ENCODE measurements at places on chromosomes 13 and 19.
A peak's percentile ranks its signal among the peaks of the same experiment; 100 is the strongest.

DNA sequence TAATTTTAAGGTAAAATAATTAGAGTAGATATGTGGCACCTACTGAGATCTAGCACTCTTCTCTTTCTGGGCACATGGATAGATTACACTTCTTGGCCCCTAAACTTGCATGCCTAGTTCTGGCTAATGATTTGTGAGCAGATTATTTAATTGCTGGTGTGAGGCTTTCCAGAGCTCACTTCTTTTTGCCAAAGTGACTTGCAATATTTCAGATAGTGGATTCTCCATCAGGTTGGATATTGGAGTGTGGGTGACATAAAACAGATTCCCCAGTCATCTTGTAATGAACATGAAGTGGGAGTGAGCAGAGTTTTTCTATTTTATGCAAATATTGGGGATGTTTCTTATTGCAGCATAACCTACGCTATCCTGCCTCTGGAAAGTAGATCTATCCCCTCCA is 247.9 kb downstream of the KLF5 start:
- no peak for DNase-seq

DNA sequence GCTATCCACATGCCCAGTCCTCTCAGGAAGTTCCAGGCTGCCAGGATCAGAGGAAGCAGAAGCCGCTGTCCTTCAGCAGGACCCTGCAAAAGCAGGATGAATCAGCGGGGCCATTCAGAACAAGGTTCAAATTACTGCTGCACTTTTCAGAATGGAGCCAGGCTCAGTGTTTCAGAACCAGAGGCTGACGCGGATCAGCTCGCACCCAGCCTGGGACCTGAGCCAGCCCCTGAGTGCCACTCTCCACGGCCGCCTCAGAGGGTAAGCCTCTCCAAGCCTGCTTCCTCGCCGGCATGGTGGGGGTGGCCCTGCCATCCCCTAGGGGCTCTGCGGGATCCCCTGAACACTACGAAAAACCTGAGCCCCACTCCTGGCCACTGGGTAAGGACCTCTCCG is 24.7 kb downstream of the RASA3 start:
- no peak for DNase-seq

- peak; percentile 48 for DNase-seq
Measured at GRCh38 chr19:5891938-5892771, 11.4 kb downstream of the NDUFA11 start.

GRCh38 chr13:106701771-106702341 is 133.9 kb upstream of the ARGLU1 start:
- DNase-seq = no peak

GRCh38 chr13:25292301-25292700 is 5.0 kb upstream of the MTMR6 start:
- no peak for DNase-seq

- DNase-seq = no peak
Measured at GRCh38 chr19:8097681-8098567, 45.4 kb downstream of the CCL25 start.

DNA sequence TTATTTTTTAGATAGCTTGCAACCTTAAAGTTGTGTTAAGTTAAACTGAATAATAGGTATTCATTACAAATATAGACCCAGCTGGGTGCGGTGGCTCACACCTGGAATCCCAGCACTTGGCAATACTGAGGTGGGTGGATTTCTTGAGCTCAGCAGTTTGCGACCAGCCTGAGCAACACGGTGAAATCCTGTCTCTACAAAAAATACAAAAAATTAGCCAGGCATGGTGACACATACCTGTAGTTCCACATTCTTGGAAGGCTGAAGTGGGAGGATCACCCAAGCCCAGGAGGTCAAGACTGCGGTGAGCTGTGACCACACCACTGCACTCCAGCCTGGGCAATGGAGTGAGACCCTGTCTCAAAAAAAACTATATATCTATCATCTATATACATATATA is 386.5 kb downstream of the PCDH17 start:
- no peak for DNase-seq

GRCh38 chr19:53193535-53194222 is 521 bp upstream of the ZNF665 start:
- DNase-seq = no peak

DNA sequence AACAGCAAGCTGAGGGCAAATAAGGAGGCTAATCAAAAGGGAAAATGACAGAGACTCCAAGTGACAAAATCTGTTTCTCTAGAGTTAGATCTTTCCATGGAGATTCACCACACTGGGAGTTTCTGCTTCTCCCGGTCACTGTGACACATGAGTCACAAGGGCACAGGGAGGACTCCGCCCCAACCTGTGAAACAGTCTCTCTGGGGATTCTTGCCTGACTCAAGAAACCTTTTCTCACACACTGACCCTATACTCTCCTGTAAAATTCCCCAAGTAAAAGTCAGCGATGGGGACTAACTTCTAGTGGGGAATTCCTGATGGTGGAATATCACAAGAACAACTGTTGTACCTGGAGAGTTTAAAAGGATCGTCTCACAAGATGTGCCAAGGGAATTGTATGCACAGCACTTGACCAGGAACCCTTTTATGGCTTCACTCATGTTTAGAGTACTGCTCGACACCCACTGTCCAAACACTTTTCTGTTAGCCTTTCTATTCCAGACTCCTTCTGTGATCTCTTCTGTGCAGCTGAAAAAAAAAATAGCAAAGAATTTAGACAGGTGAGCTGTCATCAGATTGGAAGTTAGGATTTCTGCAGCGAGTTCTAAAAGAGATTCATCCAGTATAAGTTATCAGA is 46.8 kb upstream of the URAD start:
- DNase-seq = no peak

DNA sequence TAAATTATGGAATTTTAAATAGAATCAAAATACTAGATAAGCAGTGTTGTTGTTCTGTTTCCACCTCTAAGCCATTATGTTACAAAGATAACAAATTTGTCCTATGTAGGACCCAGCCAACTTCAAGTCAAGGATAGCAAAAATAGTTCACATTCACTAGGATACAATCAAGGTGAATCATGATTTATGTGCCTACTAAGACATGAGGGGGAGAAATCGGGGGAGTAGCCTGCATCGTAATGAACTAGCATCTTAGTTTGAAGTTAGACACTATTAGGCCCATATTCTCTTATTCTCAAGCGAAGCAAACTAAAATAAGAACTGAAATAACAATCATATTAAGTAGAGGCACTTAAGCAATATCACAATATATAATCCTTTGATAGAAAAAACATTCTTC is 779.4 kb upstream of the PCDH9 start:
- no peak for DNase-seq

DNA sequence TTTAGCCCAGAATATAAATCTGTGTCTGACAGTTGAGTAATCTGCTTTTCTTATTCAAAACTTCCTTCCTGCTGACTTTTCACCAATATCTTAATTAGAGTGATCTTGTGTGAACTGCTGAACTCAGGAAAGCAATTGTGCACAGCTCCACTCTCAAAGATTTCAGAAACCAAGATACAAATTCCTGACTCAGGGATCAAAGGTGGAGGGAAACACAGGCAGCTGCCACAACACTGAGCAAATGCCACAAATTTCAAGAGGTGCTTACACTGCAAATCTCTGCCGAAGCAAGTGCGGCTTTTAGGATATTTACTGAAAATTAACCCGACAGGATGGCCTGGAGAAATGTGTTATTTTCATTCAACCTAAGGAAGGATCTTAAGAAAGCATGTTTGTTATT is 111.4 kb downstream of the STOML3 start:
- DNase-seq = no peak

DNA sequence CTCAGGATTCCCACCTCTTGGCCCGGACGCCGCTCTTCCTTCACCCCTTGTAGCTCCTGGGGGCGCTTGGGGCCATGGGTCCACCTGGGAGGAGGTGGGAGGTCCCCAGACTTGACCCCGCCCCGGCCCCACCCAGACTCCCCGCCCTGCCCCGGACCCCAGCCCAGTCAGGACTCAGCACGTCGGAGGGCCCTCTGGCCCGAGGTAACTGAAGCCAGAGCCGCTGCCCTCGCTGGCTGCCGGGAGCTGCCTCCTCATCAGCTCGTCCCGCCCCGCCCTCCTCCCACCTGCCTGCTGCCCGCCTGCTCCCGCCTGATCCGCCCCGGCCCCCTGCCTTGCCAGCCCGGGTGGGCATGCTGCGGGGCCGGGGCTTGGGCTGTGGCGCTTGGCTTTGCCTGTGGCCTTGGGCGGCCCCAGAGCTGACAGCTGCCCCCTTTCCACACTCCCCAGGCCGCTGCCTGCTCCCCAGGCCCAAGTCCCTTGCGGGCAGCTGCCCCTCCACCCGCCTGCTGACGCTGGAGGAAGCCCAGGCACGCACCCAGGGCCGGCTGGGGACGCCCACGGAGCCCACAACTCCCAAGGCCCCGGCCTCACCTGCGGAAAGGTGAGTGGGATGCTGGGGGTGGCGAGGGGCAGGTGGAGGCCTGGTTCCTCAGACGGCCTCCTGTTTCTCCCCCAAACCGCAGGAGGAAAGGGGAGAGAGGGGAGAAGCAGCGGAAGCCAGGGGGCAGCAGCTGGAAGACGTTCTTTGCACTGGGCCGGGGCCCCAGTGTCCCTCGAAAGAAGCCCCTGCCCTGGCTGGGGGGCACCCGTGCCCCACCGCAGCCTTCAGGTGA is 9.4 kb downstream of the ARHGAP33 start:
- no peak for DNase-seq

DNA sequence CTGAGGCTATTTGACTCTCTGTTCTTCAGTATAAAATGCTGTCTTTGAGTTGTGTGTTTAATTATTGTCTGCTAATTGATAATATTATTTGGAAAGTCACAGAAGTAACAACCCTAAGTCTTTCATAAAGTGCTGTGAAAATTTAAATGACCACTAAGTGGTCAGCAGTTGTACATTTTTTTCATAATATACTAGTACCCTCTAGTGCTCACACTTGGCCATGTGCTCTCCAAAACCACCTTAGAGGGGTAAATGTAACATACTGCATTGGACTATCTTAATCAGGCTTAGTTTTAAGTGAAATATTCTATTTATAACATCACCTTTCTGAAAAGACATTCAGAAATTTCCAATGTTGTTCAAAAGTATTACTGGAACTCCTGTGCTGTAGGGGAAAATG is 745.3 kb downstream of the GPC5 start:
- DNase-seq = no peak

DNA sequence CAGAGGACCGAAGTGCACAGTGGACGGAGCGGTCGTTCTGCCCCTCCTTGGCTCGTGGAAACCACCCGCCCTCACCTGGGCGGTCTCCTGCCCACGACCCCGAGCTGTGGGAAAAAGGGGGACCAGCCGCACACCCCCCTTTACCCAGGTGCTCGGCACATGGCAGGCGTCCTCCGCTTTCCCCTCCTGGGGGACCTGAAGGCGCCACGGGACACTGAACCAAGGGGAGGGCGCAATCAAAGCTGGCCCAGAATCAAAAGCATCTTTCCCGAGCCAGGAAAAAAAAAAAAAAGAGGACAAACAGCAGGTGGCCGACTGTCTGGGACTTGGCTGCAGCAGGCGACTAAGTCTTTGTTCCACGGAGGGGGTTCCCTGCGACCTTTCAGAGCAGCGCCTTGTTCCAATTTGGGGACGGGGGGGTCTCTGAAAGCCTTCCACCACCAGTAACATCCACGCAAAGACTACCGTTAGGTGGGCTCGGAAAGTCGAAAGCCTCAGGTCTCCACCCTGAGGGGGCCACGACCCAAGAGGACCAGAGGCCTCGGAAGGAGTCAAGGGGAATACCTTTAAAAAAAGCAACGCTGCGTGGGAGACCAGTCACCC is 1.1 kb downstream of the MBD3 start:
- DNase-seq = no peak

DNA sequence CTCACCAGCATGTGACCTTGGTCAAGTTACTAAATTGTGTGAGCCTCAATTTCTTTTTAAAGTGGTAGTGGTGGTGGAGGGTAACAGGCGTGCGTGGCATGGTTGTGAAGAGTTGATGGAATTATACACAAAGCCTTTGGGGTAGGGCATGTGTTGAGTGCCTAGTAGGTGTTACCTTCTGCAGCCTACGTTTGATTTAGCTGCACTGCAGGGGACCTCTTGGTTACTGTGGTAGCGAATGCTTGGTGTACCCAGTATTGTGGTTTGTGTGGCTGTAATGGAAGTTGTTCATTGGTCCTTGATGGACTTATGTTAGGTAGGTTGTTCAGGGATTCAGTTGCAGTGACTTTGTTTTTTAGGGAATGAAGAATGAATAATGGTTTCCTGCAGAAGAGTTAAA is 24.6 kb downstream of the PRAM1 start:
- no peak for DNase-seq

GRCh38 chr13:25064396-25064795 is 31.5 kb upstream of the PABPC3 start:
- DNase-seq = no peak

- DNase-seq = no peak
Measured at GRCh38 chr13:48320891-48321510, 17.4 kb downstream of the RB1 start.

- DNase-seq = peak; percentile 84
Measured at GRCh38 chr19:23415561-23416191, 20.4 kb upstream of the ZNF91 start.

- no peak for DNase-seq
Measured at GRCh38 chr19:1009041-1009980, 9.1 kb downstream of the GRIN3B start.

DNA sequence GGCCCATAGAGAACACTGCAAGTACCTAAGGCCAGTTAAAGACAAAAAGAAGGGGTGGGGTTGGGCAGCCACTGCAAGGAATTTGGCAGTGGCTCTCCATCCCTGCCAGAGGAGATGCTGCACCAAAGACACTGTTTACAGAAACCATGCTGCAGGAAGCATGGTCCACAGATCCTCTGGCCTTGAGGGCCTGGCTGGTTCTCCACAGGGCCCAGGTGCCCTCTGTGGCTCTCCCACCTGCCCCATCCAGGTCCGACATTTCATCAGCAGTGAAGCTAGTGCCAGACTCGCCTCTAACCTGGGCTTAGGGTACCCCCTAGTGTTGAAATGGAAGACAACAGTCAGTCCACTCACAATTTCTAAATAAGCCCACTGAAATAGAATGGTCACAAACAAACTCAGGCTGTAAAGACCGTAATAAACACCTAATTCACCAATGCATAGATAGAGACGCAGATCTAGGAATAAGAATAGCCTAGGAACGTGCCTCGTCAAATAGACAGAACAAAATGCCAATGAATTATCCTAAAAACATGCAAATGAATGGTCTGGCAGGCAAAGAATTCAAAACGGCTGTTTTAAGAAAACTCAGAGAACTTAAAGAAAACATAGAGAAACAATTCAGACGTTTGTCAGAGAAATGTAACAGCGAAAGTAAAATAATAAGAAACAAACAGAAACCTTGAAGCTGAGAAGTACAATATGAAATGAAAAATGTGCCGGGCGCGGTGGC is 23.3 kb downstream of the LYPD4 start:
- peak; percentile 41 for DNase-seq

DNA sequence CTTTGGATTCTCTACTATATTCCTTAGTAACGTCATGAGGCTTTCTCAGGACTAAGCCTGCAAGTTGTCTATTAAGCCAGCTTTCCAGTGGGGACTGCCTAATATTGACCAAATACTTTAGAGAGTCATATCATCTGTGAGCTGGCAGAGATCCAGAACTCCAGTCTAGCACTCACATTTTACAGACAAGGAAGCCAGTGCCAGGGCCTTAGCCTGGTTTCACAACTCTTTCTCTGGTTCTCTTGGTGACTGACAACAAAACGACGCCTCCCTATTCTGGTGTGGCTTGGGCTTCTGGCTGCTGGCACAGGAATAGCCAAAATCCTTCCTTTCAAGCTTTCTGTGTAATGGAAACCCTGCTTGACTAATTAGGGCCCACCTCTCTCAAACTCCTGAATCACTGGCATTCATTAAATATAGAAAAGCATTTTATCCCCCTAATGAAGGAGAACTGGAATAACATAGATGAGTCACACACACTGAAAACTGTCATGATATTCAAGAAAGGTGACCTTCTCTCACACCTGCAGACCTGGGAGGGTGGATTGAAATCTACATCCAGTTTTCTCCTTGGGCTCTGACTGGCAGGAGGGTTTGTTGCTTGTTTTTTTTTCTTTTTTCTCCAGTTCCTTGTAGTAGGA is 75.2 kb upstream of the UBL3 start:
- no peak for DNase-seq

All from neuronal stem cell (in vitro differentiated cells).